Mucosa of descending colon (tissue), 3 donors: ENCODE measurements at places on chromosomes 7 and 10.

DNA sequence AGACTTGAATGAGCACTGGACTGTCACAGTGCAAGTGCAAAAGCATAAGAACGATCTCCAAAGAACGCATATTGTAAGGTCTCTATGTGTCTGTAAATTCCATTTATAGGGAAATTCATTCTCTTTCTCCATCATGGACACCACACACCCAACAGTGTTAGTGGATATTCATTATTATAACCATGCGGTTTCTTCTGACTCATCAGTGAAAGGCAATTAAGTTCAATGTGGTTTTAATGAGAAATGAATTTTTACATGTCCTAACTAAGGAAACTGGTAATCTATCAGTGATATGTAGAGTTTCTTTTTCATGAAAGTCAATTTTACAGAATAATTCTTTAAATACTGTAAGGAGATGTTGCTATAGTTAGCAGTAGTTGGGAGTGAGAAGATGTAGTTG lies 25.9 kb downstream of the GIMAP8 start:
- DNase-seq, result no peak

DNA sequence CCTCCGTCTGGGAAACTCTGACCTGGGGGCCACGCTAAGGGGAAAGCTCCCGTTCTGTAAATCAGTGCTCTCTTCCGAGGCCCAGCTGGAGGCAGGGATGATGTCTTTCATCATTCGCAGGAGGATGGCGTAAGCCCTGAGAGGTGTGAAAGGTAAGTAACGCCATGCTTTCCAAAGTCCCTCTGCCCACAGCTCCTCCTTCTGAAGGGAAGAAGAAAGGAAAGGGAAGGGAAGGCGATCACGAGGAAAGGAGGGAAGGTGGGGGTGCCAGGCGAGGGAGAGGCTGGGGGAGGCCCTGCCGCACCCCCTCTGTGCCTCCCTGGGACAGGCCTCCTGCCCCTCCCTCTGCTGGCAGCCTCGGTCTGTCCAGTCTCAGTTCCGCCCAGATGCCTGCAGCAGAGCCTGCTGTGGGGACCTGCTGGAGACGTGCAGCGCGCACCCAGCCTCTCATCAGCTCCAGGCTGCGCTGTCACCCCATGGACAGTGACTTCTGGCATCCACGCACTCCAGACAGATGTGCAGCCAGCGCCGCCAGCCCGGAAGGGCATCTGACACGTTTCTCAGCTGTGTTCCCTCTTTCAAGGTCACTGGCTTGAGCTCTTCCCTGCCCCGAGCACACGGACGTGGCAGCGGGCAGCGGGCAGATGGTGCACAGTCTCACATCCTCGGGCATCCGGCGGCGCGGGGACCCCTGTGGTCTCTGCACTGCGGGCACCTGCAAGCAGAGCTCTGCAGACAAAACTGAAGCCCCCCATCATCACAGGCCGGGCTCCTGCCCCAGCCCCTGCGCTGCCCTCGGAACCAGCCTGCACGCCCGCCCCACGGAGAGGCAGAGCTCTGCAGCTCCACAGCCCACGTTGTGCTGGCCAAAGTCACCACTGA lies 60.6 kb downstream of the INSIG1 start:
- DNase-seq, result no peak

DNA sequence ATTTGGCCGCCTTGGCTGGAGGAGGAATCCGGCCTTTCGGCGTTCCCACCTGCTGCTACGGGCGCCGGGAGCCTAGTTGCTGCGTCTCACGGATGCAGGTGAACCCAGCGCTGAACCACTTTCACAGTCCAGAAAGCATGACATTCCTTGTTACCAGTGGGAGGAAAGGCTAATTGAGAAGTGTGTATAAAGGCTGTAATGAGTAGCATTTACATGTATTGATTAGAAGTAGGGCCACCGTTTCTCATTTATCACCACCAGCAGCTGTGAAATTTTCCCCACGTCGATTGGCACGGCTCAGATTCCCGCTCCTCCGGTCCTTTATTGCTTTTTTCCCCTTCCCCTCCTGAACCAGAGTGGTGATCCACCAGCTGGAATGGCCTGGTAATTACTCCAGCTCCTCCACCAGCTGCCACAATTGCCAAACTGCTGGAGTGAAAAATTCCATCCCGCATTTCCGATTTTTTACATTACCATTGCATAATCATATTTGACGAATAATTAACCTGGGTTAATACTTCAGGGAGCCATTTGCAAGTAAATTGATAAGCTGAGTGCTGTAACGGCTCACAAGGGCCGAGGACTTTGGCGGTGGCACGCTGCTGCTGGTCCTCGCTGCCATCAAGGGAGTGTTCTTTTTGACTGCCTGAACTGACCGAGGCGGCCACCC lies 153.3 kb downstream of the POU6F2 start:
- DNase-seq, result no peak

DNA sequence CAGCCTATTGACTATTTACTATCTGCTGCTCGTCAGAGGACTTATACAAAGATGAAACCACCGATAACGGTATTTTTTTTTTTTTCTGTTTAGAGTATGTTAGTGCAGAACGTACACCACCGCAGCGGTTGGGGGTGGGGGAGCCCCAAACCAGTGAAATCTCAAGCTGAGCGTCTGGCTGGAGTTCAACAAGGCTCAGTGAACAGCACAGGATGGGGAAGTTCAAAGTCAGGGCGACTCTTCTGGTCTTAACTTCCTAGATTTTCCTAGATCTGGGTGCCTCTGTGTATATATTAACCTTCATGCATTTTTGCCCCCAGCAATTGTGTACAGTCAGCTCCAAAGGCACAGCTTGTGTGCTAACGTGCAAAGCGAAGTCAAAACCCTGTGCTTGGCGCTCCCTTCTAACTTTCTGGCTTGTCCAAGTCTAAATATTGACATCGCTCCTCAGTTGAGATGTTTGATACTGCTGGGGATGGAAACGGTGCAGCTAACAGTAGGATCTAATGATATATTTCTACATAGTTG lies 1.1 kb downstream of the RHOBTB1 start:
- DNase-seq, result peak; percentile 56

- no peak for DNase-seq
These were observed 13.5 kb downstream of the KCTD7 start for GRCh38 chr7:66642186-66642585.

DNA sequence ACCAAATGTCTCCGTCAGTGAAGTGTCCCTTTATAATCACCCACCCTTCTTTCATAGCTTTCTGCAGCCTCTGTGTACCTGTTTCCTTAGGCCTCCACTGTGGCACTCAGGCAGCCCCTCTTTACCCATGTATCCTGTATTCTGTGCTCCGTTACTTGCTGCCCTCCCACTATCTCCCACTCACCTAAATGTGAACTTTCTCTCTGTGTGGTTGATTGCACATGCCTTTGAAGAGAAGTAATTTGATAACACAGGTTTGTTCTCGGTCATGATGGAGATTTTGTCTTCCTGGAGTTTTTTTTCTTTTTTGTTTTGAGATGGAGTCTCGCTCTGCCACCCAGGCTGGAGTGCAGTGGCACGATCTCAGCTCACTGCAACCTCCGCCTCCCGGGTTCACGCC lies 61.5 kb downstream of the REEP3 start:
- DNase-seq, result no peak

- DNase-seq, result no peak
These were observed 237.7 kb downstream of the USP6NL start for GRCh38 chr10:11373717-11374171.

DNA sequence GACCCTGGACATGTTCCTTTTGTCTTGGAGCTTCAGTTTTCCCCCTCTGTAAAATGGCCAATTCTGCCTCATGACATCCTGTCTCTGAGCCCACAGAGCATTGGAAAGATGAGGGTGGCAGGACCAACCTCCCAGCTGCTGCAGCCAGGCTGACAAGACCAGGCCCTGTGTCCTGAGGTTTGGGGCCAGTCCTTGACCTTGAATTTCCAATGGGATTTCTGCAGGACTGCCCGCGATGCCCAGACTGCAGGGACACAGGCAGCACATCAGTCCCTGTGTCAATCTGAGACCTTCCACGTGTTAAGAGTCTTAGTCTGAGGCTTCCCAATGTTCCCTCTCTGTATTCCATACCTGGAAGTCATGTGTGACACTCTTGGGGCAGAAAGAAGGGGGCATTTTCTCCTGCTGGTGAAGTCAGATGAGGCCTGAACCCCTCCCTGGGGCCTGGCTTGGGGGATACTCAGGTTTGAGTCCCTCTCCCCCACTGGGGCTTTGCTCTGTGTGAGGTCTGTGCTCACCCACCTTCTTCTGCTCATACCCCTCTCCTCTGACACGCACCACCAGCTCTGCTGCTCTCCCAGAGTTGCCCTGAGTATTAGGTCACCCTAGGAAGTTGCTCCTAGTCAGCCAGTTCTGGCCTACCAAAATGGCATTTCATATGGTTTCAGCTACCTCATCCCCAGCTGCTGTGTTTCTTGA lies 79.2 kb downstream of the ADCY1 start:
- DNase-seq, result no peak

DNA sequence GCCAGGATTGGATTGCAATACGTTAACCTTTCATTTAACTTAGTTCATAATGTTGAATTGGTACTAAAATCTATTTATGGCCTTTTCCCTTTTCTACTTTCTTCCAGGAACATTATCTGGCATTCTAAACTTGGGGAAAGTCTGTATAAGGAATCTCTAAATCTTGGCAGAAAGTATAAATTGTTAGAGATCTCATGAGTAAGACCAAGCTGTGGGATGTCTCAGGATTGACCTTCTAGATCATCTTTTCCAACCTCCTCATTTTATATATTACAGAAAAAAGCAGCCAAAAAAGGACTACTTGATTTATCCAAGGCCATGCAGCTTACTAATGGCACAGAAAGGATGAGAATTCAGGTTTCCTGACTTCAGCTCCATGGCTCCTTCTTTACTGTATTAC lies 598.3 kb downstream of the INHBA start:
- no peak for DNase-seq

DNA sequence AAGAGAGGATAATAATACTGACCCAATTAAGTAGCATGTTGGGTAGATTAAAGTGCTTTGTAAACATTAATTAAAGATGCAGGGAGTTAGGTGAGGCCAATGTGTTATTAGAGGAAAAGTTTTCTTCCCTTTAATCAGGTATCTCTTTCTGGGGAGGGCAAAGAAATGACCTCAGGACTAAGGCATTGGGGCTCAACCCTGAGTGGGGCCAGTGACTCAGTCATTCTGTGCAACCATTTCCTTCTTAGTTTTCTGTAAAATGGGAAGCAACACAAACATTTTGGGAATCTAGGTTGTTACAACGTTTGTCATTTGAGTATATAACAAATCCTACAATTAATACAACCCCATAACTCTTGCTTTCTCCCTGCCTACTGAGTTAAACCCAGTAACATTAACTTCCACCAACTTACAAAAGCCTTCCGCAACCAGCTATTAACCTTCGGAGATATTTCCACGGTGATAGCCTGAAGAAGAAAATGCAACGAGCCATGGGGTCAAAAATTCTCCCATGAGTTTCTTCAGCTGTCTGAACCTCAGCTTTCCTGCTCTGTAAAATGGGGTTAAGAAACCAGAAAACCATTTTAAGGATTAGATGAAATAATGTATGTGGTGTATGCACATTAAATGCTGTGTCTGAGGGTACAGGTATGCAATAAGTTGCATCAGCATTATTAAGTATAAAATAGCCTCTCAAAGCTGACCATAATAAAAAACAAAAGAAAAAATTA lies 965 bp upstream of the PROSER2 start:
- no peak for DNase-seq

- no peak for DNase-seq
These were observed 91.5 kb downstream of the RTKN2 start for GRCh38 chr10:62177111-62177510.

DNA sequence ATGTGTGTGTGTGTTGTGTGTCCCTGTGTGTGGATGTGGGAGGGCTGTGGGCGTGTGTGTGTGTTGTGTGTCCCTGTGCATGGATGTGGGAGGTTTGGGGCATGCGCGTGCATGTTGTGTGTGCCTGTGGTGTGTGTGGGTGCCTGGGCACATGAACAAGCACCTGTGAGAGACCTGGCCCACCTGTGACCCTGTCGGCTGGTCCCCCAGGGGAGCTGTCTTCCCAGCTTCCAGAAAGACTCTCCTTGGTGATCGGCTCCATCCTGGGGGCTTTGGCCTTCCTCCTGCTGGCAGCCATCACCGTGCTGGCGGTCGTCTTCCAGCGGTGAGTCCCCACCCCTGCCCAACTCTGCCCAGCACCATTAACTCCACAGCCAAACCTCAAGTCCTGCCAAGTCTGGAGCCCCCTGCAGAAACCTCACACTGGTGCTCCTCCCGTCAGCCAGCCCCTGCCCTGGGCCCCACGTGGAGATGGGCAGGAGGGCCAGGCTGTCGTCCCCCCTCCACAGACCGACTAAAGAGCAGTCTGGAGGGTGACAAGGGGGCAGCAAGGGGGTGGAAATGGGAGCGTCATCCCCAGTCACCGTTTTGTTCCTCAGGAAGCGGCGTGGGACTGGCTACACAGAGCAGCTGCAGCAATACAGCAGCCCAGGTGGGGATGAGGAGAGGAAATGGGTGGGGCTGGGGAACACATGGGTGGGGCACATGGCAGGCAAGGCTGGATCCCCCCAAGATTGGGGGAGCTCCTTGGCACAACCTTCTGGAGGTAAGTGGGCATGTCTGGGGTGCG lies 12.7 kb downstream of the EPHB6 start:
- DNase-seq, result no peak

DNA sequence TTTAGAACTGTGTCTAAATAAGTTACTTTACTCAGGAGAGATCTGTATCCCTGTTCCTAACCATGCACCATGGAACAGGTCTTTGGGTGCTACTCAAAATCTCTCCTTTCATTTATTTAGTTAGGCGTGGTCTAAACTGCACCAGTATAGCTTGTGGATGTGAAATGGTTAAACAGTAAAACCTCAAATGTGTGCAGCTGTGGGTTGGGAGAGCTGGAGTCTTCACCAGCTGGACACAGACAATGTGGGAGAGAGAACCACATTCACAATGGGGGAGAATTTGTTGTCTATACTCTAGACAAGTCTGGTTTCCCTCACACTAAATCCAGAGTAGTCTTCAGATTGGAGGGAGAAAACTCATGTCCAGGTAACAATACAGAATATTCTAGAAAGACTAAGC lies 31.2 kb upstream of the IKZF1 start:
- DNase-seq, result no peak

DNA sequence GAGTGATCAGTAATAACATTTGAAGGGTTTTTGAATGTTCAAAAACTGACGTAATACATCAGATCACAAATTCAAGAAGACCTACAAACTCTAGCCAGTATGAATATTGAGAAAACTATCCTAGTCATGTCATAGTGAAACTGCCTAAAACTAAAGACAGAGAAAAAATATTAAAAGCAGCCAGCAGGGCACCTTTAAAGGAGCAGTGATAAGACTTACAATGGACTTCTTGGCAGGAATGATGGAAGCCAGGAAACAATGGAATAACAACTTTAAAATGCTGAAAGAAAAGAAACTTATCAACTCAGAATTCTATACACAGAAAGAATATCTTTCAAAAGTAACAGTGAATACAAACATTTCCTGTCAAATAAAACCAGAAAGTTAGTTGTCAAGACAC lies 78.3 kb upstream of the CTBP2 start:
- no peak for DNase-seq

- DNase-seq, result peak; percentile 49
These were observed 5.1 kb downstream of the SHH start for GRCh38 chr7:155807065-155807671.

DNA sequence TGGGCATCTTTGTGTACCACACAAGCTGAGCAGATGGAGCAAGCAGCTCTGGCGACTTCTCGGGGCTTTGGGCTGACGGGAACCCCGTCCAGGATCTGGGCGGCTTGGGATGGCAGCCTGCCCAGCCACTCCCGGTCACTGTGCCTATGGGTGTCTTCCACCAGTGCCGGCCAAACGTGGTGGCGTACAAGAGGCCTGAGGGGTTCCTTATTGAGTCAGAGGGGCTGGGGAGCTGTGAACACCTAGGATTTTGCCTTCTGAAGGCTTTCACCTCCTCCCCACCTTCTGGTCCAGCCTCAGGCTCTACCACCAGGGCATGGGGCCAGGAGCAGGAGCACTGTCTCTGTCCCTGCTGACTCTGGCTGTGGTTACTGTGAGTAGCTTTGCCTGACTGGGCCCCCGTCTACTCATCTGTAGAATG lies 71.8 kb upstream of the PPIF start:
- DNase-seq, result no peak
